ENCODE measurements at places on chromosomes 7 and 10. TPM values are rescaled to one million over a fixed set of nuclear protein-coding genes. Genes with fewer than 3 reads are reported as not detected.

Gene CLCN1
- not detected for total RNA-seq

Gene GTF2IRD1
- total RNA-seq, result 19.6 TPM

Gene SPAM1
- total RNA-seq, result not detected

Gene RAMP3
- 0.13 TPM for total RNA-seq

Gene ABCC2
- total RNA-seq, result 1.6 TPM

Gene RPS24
- total RNA-seq, result 2,834 TPM

Gene TRPV5
- not detected for total RNA-seq

Gene IFIT1B
- total RNA-seq, result not detected

Gene AKR1D1
- not detected for total RNA-seq

Gene IGF2BP3
- 0.26 TPM for total RNA-seq

Gene CALHM3
- not detected for total RNA-seq

Gene ZNF800
- 26.0 TPM for total RNA-seq

Gene SLC13A1
- total RNA-seq, result not detected

Gene MYL10
- total RNA-seq, result not detected

Gene TEX47
- total RNA-seq, result not detected
